Stimulated activated CD4-positive, alpha-beta T cell treated with anti-CD3 and anti-CD28 coated beads, Interleukin-2, amount 100 ng/mL, for 24 hours (primary cell): ENCODE measurements at places on chromosomes 11 and 22.
A peak's percentile ranks its signal among the peaks of the same experiment; 100 is the strongest.

DNA sequence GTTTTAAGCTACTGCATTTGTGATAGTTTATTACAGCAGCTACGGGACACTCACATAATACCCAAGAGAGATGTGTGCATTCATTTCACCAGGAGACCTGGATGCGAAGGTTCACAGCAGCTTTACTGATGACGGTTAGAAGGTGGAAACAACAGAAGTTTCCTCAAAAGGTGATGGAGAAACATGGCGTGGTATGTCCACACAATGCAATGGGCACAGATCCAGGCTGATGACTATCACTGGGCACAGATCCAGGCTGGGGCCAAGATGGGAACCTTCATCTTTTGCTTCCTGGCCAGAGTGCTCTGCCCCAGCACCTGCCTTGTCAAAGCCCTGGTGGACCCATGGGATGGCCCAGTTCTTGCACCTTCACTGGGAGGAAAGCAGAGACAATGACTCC, 30.6 kb upstream of the RFPL3 start:
- DNase-seq, result no peak

GRCh38 chr22:28939932-28940331, 56.6 kb downstream of the ZNRF3 start:
- DNase-seq, result no peak

- DNase-seq, result peak; percentile 20
Observed at GRCh38 chr11:45658292-45658991, 7.0 kb downstream of the CHST1 start.

GRCh38 chr11:71962428-71963038, 33.7 kb downstream of the RNF121 start:
- no peak for DNase-seq

DNA sequence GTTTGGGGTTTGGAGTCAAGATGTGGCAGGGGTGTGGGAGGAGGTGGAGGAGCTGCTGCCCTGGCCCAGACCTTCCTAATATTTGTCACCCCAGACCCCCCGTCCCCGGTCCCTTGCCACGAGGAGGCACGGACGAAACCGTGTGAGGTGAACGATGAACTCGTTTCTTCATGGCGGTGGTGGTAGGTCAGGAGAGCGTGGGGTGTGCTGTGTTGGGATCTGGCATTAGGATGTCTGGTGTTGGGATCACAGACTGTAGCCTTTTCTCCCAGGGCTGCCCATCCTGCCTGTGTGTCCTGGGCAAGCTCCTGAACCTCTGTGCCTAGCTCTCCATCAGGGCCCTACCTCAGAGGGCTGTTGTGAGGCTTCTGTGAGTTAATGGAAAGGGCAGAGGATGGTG, 8.4 kb downstream of the MAPK8IP2 start:
- no peak for DNase-seq

GRCh38 chr22:32971276-32971675, 86.9 kb downstream of the SYN3 start:
- no peak for DNase-seq

DNA sequence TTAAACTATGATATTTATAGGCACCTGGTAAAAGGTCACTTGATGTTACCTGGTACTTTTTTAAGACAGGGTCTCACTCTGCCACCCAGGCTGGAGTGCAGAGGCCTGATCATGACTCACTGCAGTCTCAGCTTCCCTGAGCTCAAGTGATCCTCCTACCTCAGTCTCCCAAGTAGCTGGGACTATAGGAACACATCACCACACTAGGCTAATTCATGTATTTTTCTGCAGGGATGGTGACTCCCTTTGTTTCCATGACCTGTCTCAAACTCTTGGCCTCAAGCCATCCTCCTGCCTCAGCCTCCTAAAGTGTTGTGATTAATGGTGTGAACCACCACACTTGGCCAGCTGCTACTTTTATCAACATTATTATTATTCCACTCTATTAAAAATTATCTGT, 47.6 kb downstream of the OR4C45 start:
- no peak for DNase-seq

DNA sequence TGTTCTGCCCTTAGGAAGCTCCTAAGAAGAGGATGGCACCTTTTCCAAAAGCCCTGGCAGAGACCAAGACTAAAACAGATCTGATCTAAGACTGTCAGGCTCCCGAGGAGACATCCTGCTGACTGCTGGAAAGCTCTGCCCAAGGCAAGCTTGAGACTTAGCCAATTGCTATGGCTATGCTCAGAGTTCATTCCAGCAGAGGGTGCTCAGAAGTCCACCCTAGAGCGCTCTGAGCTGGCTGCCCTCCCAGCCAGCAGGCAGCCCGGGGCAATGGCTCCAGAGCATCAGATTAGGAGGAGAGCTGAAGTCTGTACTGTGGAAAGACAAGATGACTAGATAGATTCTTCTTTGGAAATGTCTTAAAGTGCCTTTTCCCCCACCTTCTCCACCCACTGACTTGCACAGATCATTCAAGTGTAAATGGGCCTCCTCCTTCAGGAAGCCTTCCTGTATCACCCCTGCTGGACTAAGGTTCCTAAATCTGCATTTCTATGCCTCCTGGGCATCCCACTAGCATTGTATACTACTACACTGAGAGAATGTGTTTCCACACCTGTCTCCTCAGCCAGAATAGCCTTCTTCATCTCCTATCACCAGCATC, 23.4 kb downstream of the LRRC55 start:
- DNase-seq, result no peak

DNA sequence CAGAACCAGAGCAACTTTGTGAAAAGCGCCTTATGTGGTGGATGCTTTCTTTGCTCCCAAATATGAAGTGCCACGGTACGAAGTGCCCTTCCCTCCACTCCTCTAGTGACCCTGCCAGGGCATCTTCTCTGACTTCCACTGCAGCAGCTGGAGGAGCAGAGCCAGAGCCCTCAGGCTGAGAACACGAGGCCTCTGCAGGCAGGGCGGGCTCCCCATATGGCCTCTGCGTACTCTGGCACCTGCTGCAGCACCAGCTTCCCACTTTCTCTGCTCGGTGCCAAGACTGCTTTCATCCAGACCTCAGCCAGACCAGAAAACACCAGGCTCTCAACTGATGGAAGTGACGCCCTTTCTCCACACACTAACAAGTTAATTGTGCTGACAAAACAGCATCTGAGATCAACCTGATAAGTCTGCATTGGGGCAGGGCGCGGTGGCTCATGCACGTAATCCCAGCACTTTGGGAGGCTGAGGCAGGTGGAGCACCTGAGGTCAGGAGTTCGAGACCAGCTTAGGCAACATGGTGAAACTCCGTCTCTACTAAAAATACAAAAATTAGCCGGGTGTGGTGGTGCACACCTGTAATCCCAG, 12.8 kb downstream of the UFD1 start:
- DNase-seq, result no peak

DNA sequence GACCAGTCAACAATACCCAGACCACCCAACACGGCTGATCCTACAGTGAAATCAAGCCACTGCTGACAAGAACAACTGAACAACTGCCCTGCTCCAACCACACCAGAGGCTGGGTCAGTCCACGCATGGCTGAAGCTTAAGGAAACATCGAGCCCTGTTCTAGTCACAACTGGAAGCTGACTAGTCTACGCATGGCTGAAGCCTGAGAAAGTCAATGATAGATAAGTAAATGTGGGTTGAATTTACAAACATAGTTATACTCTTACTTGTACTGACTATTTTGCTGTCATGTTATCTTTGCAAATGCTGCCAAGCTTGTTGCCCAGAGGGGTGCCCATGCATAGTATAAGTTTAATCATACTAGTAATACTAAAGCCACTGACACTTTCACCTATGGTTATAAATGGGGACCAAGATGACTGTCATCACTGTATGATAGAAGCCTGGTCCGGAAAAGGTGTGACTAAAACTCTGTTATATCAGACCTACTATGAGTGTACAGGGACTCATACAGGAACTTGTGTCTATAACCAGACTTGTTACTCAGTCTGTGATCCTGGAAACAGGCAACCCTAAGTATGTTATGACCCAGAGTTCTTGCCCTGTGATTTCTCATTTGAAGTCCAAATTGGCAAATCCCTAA, 43.4 kb upstream of the GLYAT start:
- DNase-seq, result no peak

DNA sequence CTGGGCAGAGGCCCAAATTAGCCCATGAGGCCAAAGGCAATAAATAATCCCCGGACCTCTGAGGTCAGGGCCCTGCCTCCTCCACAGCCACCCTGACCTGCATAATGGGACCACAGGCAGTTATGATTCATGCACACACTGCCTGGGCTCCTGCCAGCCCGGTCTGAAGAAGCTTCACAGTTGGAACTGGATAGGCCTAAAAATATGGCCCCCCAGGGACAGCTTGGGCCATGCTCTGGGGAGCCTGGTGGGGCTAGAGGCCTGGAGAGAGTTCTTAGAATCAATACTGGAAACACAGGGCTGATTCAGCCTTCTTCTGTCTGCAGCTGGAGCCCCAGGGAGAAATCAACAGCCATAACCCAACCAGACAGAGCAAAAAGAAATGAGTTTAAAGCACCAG, 112.8 kb upstream of the CADM1 start:
- DNase-seq, result no peak

DNA sequence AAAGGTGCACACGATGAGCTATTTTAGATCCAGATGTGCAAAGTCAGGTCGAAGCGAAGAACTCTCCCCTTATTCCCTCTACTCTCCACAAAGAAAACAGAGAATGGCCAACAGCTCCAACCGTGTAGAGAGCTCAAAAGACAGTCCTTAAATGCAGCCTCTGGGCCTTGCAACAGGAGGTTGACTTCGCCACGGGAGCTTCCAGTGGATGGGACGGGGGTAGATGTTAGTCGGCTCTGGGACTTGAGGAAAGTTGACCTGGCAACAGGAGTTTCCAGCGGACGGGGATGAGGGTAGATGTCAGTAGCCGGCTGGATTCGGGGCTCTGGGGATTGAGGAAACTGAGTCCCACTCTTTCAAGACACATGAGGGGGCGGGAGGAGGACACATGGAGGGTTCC, 450.4 kb downstream of the BRD1 start:
- no peak for DNase-seq

- no peak for DNase-seq
Observed at GRCh38 chr22:32541481-32541880, 66.9 kb downstream of the FBXO7 start.

DNA sequence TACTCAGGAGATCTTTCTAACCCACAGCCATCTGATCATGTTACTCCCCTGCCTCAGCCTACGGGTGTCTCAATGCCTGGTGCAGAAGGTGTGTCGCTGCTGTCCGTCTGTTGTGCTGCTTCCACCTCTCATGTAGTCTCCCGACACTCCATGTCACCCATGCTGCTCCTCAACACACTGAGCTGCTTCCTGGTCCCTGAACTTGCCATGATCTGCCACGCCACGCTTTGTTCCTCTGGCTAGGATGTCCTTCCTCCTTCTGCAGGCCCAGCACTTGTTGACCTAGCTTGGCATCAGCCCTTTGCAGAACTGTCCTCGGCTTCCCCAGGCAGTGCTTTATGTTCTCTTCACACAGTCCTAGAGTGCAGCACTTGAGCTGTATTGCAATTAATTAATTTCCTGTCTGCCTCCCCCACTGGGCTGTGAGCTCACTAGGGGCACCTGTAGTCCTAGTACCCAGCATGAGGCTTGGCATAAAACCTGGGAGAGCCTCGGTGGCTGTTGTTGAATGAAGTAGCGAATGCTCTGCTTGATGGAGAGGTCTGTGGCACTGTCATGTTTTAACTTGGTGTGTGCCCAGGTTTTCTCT, 9.5 kb downstream of the GTPBP1 start:
- DNase-seq, result no peak

- DNase-seq, result no peak
Observed at GRCh38 chr11:82406611-82407010, 327.1 kb downstream of the FAM181B start.

- no peak for DNase-seq
Observed at GRCh38 chr22:27755521-27756211, 45.9 kb downstream of the MN1 start.

- DNase-seq, result peak; percentile 11
Observed at GRCh38 chr11:69367211-69367964, 73.4 kb downstream of the MYEOV start.

- no peak for DNase-seq
Observed at GRCh38 chr22:19115628-19116027, 6.6 kb downstream of the DGCR2 start.

DNA sequence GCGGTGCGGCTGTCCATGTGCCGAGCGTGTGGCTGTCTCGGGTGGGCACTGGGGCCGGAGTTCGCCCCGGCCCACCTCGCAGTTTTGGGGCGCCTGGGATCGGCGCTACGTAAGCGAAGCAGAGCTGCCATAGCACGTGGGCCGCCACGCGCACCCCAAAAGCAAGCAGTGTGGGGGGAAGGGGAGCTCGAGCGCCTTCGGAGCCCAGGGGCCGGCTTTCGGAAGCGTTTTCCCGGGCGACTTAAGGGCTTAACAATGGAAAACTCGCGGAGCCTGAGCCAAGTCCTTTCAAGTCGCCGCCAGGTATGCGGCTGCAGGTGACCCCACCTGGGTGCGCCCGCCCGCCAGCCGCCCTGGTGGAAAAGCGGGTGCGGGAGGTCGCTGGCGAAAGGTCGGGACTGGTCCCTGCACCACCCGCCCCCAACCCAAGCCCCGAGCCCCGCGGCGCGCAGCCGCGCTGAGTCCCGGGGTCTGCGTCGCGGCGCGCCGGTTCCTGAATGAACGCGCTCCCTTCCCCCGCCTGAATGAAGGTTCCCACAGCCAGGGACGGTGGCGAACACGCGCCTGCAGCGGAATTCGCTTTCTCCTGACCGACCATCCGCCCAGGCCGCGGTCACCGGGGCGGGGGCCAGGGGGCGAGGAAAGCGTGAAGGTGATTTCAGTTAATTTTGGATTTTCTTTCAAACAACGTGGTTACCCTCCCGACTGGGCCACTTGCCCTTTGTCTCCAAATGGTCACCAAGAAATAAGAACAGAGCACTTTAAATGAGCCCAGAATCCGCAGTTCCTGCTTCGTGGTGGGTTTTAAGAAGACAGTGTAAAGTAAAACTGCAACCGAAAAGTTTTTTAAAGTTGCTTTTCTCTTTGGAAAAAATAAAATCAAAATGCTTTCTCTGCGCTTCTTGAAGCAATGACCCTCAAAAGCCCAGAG, 2.8 kb upstream of the CCND1 start:
- DNase-seq, result no peak

DNA sequence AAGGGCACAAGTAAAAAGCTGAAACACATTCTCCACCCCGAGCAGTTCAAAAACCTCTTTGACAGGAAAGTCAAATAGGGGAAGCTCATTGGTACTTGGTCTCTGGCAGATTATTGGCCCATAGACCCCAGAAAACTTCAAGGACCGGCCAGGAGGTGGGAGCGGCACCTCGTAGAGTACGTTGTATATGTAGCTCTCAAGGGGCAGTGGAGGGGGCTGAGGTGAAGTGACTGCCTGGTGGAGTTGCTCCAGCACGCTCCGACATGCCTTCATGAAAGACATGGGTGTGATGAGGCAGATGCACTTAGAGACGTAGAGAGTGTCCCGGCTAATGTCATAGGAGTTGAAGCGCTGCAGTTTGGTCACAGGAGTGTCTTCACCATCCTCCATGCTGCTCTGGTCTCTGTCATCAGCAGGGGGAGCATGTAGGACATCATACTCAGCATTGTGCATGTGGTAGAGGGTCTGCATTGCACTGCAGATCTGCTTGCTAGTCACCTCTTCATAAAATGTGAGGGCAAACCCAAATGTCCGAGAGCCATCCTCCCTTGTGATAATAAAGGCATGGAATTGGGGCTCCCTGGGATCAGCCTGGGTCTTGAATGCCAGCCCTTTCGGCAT, 61.3 kb downstream of the DENND5A start:
- DNase-seq, result no peak

- no peak for DNase-seq
Observed at GRCh38 chr22:27348634-27349033, 452.9 kb downstream of the MN1 start.
